ENCODE measurements at places on chromosomes 4 and X. TPM values are rescaled to one million over a fixed set of nuclear protein-coding genes. Genes with fewer than 3 reads are reported as not detected.

DNA sequence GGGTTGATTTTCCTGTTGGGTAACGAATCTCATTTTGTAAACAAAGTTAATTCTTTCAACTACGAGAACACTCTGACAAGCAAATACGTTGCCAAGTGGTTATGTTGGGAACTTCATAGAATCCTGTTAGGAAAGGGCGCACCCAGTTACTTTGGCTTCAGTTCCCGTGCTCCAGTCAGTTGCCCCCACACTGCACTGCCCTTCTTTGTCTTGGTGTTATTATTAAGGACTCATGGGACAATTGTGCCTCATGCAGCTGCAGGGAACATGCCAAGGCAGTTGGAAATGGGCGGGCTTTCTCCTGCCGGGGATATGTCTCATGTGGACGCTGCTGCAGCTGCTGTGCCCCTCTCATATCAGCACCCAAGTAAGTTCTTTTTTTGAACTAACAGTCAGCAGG lies 28.9 kb downstream of the OFD1 start:
- DNase-seq: no peak

DNA sequence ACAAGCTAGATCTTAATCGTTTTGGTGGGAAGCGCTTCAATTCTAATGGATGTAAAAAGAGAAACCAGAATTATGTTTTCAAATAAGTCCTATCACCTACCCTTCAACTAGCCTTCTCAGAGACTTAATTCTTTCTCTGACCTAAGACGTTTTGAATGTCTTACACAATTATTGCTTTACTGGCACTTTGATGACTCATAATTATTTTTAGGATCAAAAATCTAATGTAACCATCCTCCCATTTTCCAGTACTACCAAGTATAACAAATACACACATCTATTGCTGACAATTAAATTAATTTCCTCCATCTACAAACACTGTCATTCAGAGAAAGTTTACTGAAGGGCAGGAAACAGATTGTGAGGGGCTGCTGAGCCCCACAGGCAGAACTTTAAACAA lies 108.6 kb downstream of the PPP3CA start:
- DNase-seq: peak; percentile 67

DNA sequence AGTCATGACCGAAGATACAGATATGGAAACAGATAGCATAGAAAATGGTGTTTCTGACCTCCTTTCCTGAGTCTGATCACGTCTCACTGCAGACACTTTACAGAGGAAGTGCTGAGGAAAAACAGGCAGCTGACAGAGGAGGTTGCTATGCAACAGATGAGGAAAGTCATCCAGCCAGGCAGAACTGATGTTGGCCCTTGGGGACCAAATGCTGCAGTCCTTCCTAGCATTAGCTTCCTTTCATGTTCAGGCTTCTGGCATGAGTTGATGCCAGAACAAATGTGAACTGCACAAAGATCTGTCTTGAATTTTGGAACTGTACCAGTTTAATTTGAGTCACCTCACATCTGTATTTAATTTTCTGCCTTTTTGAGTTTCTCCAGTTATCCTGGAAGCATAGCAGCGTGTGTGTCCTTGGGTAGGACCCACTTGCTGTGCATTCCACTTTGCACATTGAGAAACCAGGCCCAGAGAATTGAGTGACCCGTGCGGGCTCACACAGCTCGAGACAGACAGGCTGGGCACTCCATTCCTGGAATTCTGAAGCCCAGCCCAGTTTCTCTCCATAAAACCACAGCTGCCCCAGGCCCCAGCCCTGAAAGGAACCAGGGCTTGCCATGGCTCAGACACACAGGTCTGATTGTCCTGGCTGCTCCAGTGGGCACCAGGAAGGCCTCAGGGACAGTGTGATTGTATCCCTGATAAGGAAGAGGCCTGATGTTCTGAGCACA lies 1.4 kb upstream of the MAGED1 start:
- peak; percentile 75 for DNase-seq

DNA sequence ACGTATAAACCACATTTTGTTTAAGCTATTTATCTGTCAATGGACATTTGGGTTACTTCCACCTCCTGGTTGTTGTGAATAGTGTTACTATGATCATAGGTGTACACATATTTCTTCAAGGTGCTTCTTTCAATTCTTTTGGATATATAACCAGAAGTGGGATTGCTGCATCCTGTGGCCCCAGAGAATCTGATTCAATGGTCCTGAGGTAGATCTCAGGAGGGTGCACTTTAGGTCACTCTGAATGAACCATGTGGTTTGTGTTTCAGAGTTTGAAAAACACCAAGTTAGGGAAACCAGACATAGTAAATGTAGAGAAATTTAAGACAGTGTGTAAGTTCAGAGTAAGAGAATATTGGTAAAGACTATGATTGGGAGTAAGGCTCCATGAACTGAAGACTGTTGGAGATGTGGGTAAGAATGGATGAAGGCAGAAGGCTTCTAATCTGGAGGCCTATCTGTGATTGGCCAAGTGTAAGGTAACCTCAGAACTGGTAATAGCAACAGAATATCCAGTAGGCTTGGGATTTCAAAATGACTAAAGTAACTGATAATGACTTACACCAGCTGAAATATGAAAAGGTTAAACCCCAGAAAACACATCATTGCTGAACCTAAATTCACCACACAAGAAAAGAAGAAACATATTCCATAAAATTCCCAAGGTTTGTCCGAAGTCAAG lies 236.9 kb downstream of the CAMK2D start:
- DNase-seq: no peak

GRCh38 chr4:11011249-11011648 lies 326.7 kb upstream of the CLNK start:
- DNase-seq: no peak

Gene SRPX2
- total RNA-seq: 39.3 TPM

Gene TMPRSS11D
- total RNA-seq: not detected

DNA sequence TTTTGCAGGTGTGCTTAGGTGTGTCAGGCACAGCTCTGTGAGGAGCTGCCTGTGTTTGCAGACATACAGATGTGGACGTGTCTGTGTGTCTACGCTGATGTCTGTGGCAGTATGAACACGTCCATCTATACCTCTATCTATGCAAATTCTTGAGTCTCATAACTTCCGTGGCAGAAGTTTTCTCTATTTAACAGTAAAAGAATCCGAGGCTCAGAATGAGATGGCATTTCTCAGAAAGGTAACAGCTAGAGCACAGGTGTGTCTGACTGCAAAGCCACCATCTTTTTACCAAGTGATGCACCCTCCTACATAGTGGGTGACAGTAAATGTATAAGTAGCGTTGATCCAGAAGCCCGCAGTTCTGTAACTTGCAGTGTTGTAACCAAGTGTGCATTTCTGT lies 39.9 kb upstream of the CYP4V2 start:
- DNase-seq: no peak

Gene CITED1
- 0.75 TPM for total RNA-seq

GRCh38 chr4:188841523-188841922 lies 702.3 kb downstream of the TRIML1 start:
- DNase-seq: no peak

DNA sequence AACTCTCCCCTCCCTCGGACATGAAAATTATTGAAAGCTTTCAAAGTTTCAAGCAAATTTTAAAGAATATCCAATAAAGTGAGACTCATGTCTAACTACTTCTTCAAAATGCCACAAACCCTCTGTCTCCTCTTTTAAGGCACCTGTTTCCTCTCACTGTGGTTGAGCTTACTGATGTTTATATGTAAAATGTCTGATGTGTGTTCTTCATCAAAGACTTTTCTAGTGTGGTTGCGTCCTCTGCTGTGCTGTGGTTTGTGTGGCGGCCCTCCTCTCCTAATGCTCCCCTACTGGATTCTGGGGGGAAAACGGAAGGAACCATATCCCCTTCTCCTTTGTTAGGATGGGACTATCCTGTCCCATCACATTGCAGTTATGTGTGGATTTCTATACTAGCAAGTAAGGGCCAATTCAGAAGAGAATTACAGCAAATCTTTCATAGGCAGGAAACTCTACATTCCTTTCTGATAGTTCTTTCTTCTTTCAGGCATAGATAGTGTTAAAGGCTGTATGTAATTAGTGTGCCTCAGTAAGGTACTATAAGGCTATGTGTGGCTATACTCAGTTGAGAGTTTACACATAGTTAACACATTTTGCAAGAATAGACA lies 221.0 kb upstream of the GPRIN3 start:
- DNase-seq: no peak

GRCh38 chr4:53854991-53855568 lies 209.3 kb downstream of the CHIC2 start:
- peak; percentile 65 for DNase-seq

GRCh38 chrX:103372886-103373285 lies 3.5 kb upstream of the BEX3 start:
- DNase-seq: no peak

All from astrocyte (in vitro differentiated cells and primary cell).